ENCODE measurements at places on chromosomes 2 and 18.
A peak's percentile ranks its signal among the peaks of the same experiment; 100 is the strongest.

DNA sequence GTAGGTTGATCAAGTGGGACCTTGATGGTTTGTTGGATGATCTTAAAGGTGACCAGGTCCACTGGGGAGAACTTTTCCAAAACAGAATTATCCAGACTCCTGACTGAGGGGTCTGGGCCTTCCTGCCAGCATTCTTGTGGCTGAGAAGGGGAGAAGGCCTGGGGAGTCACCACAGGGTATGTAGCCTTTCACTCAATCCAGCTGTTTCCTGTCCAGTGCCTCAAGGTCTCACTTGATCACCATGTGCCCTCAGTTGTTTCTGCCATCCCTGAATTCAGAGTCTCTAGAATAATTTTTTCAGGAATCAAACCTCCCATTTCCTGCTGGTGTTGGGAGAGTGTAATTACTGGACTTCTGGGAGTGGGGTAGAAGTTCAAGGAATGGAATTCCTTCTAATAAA, 54.4 kb upstream of the TANC1 start:
- DNase-seq = no peak

DNA sequence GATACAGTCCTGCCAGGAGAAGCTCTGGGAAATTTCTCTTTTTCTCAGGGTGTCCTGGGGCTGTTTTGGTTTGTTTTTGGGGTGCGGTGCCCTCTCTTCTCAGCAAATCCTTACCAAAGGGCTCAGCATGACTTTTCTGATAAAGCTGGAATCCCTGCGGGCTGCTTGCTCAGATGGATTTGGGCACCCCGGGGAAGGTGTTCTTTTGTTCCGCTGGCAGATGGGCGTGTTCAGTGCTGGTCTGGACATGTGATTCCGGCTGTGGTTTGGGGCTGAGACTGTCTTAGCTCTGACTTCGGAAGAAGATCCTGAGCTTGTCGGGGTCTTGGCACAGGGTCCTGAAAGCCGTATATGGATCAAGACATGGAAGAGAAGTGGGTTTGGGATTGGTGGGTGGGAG, 134.2 kb upstream of the SPRED2 start:
- no peak for DNase-seq

- DNase-seq = no peak
These were observed 217.7 kb downstream of the LRRTM1 start for GRCh38 chr2:80086831-80087230.

GRCh38 chr2:190807886-190808285, 72.7 kb upstream of the GLS start:
- no peak for DNase-seq

- no peak for DNase-seq
These were observed 102.9 kb downstream of the NFATC1 start for GRCh38 chr18:79498662-79499061.

GRCh38 chr2:41414486-41415230, 633.2 kb upstream of the PKDCC start:
- DNase-seq = no peak

GRCh38 chr18:13918898-13919297, 3.6 kb upstream of the MC2R start:
- DNase-seq = no peak

- DNase-seq = no peak
These were observed 220.9 kb downstream of the LDLRAD4 start for GRCh38 chr18:13439461-13439860.

DNA sequence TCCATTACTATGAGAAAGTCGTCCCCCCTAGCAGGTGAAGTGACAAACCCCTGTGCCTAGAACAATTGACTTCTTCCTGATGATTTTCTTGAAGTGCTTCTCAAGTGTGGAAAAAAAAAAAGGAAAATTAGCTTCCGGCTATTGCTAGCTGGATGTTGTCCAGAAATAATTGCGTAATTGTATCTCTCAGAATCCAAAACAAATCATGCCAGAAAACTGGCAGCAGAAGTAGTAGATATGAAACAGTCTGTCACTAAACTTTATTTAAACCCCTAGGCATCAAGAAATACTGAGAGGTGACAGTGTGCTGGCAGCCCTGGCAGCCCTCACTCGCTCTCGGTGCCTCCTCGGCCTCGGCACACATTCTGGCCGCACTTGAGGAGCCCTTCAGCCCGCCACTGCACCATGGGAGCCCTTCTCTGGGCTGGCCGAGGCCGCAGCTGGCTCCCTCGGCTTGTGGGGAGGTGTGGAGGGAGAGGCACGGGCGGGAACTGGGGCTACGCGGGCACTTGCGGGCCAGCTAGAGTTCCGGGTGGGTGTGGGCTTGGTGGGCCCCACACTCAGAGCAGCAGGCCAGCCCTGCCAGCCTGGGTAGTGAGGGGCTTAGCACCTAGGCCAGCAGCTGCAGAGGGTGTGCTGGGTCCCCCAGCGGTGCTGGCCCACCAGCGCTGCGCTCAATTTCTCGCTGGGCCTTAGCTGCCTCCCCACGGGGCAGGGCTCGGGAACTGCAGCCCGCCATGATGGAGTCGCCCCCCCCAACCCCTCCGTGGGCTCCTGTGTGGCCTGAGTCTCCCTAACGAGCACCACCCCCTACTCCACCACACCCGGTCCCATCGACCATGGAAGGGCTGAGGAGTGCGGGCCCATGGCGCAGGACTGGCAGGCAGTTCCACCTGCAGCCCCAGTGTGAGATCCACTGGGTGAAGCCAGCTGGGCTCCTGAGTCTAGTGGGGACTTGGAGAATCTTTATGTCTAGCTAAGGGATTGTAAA, 80.5 kb upstream of the ABCA12 start:
- peak; percentile 47 for DNase-seq

DNA sequence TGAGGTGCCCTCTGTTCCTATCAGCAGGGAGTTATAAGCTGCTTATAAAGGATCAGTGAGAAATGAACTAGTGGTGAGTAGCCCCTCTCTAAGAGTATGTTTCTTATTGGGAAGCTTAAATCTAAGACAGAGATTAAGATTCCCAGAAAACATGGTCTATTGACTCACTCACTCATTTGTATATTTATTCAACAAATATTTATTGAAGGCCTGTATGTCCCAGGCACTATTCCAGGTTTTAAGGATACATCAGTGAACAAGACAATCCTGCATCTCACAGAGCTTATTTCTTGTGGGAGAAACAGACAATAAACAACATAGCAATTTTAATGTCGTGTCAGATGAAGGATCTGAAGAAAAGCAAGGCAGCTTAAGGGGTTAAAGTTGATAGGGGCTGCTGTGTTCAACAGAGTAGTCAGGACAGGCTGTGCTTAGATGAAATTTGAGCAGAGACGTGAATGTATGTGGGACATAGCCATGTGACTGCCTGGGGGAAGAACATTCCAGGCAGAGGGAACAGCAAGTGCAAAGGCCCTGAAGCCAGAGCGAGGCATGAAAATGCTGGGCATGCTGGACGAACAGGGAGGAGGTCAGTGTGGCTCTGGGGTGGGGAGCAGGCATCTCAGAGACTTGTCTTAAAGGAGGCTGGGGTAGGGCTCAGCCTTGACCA, 14.8 kb upstream of the PSD4 start:
- no peak for DNase-seq

GRCh38 chr2:162545254-162545653, 201.3 kb downstream of the GCA start:
- DNase-seq = no peak

DNA sequence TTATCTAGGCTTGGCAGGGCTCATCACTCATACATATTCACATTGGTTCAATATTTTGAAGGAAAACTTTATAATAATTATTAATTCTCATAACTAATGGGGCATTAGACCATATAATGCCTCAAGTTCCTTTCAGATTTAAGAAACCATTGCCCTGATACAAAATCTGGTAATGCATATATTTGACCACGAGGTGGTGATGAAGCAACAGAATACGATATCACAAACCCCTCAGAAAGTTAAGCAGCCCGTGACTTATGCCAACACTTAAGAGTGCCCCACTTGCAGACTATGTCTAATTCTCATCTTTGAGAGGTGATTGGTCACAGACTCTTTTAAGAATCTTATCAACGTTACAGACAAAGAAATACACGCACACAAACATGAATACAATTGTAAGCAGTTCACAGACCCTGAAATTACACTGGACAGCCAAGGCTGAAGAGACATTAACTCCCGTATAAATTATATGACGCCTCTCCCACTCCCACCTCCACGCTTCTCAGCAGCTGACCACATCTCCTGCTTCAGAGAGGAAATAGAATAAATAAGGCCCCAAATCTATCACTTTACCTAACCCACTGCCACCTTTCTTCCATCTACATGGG, 20.7 kb upstream of the DNAH6 start:
- DNase-seq = peak; percentile 54

GRCh38 chr2:133135035-133135654, 433.1 kb downstream of the NCKAP5 start:
- no peak for DNase-seq

DNA sequence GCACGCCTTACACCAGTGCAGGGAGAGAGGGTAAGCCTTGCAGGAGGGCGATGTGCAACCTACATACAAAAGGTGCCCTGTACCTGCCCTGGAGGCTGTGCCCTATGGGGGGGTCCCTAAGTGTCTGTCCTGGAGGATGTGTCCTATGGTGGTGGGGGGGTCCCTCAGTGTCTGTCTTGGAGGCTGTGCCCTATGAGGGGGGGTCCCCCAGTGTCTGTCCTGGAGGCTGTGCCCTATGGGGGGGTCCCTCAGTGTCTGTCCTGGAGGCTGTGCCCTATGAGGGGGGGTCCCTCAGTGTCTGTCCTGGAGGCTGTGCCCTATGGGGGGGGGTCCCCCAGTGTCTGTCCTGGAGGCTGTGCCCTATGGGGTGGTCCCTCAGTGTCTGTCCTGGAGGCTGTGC, 216.6 kb downstream of the HDAC4 start:
- DNase-seq = no peak

All from NCI-H1105 (cell line).